Suppressor macrophage (primary cell): ENCODE measurements at places on chromosomes 1 and 21.

DNA sequence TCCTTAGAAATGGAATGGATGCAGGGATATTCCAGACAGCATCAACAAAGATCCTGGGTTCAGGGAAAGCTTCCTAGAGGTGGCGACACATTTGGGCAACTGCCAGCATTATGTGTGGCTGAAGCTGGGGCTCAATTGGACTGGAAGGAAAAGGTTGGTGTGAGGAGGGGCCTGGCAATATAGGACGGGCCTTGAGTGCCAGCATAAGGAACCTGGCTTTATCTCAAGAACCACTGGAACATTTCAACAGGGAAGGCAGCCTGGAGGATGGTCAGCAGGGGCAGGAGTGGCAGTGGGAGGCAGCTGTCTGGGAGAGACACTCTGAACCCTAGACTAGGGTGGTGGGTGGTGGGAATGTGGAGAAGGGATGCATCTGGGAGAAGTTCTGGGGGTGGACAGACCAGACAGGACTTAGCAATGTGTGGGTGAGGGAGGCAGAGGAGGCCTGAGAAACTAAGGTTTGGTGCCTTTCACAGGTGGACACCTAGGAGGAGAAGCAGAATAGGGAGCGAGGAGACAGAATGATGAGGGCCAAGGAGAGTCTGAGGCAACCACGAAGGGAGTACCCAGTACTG, 3.5 kb downstream of the SH3BGRL3 start:
- peak; percentile 48 for DNase-seq

DNA sequence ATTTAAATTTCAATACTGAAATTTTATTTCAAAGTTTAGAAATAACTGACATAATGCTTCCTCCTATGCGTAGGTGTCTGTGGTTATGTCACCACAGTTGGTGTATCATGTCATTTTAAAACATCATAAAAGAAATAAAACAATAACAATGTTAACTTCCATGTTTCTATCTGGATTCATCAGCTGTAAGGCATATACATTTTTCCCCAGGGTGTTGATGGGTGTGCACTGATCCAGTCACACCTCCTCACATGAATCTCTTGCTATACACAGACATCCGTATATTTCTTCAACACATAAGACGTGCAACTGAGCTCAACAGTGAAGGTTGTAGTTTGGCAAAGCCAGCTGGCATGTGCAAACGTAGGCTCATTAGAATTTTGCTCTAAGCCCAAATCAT, 6.2 kb downstream of the KCNA3 start:
- DNase-seq = peak; percentile 21

DNA sequence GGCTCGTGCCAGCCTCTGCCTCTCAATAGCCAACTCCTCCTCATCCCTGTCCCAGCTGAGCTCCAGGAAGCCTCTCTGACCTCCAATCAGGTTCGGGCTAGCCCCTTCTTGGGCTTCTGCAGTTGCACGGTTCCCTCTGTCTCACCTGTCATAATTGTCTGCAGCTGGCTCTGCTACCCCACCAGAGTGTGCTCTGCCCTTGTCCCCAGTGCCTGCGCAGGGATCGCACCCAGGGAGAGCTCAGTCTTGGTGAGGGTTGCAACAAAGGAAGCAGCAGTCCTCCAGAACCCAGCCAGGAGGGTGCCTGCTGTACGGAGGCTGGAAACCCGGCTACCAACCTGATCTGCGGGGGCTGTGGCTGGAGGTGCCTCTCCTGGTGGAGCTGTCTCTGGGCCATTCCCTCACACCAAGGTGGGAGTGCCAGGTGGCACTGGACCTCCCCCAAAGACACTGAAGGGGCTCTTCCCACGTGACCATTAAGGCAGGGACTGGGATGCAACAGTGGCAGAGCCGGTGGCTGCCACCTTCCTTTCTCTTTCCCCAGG, 63.5 kb upstream of the DMRTB1 start:
- DNase-seq = no peak

DNA sequence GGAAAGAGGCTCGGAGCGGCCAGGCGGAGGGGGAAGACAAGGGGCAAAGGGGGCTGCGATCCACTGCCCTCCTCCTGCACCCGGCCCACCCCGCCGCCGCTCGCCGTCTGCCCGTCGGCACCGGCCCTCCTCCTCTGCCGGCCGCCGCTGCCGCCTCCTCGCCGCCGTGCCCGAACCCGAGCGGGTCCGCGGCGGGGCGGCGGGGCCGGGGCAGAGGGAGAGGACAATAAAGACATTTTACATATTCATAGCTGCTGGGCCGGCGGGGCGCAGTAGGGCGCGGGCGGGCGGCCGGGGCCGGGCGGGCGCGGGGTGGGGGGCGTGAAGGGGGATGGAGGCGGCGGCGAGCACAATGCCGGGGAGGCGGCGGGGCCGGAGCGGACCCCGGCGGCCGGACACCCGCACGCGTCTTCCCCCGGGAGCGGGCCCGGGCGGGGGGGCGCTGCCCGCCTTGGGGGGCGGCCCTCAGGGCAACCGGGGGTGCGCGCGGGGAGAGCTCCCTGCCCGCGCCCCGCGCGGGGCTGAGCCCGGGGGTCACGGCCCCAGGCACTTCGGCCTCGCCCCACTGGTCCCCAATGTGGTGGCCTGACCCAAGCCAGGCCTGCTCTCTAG, 546 bp downstream of the POU2F1 start:
- DNase-seq = peak; percentile 69

- no peak for DNase-seq
Observed at GRCh38 chr1:54845772-54846171, 41.2 kb downstream of the DHCR24 start.

DNA sequence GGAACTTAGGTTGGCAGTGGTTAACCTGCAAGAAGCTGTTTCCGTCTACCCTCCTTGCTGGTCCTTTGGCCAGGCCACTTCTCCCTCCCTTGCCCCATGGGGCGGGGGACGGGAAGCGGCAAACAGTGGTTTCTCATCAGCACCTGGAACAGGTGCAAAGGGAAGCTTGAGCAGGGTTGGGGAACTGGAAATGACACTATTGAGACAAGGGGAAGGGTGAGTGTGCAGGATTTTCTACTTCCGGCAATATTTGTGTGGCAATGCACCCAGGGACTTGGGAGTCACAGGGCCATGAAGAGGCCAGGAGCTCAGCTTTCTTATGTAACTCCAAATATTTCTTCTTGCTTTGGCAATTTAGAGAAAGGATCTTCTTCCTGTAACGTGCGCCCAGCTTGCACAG, 29.0 kb upstream of the SARS1 start:
- peak; percentile 31 for DNase-seq

- DNase-seq = peak; percentile 61
Observed at GRCh38 chr1:43530483-43531106, at the start of gene PTPRF. PTPRF (plus strand) TSS chr1:43530883; CDS start chr1:43545076, 14,193 bp downstream.

DNA sequence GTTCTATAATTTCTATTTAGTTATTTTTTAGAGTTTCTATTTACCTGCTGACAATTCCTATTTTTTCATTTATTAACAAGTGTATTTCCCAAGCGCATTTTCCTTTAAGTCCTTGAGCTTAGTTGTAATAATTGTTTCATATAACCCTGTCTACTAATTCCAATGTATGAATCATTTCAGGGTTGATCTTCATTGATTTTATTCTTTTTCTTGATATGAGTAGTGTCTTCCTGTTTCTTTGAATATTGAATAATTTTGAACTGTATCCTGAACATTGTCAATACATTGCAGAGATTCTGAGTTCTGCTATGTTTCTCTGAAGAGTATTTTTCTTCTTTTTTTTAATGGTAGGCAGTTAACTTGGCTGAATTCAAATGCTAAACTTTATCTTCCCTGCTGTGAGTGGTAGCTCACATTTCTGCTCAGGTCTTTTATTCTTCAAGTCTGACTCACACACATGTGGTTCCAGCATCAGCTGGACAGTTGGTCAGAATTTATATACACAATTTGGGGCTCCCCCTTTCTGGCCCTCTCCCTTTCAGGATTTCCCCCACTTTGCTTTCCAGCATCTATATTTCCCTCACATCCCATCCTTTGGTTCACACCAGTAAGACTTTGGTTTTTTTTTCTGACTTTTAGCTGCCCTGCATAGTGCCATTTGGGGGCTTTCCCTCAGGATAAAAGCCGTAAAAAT, 54.4 kb upstream of the WDR26 start:
- peak; percentile 54 for DNase-seq

DNA sequence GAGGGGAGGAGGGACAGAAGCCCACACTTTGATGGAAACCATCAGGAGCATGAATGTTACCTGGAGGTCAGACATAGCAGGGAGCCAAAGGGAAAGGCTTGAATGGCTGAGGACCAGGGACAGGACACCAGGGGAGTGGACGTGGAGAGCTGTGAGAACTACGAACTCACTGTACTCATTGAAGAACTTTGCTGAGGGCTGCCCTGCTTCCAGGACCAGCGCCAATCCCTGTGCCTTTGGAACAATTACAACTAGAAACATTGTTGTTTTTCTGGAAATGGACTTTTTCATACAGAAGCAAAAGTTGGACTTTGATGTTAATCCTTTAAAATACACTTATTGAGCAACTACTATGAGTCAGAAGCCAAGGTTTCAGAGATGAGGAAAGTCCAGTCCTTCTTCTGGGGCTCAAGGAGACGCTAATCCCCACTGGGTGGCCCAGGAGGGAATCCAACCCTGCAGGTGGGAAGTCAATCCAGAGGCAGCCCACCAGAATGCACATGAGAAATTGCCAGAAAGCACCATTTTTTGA, 12.9 kb downstream of the TSPAN2 start:
- DNase-seq = peak; percentile 13

DNA sequence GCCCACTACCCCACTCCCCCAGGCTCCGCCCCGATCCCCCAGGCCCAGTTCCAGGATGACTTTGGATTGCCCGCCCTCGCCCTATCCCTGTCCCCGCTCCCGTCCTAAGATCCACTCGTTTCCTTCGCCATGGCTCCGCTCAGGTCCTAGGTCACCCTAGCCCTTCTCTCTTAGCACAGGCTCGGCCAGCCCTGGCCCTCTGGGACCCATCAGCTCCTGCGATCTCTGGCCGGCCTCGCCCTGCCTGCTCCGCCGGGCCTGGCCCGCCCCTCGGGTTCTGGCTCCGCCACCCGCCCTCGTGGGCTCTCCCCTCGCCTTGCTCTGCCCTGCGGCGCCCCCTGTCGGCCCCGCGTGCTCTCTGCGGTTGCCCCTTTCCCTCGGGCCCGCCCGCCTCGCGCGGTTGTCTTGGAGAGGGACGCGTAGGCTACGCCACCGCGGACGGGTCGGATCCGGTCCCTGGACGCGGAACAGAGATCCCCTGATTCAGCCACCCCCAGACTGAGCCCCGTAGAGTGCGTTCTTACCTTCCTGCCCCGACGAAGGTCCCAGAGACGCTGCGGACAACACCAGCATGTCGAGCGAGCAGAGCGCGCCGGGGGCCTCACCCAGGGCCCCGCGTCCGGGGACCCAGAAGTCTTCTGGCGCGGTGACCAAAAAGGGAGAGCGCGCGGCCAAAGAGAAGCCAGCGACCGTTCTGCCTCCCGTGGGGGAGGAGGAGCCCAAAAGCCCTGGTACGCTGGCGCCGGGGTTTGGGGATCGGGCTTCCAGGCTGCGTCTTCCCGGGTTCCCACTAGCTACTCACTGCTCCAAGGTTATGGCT, at the start of gene LRRC71:
TSS of gene LRRC71 (plus strand) at position 400 of the 820 bp plus-strand sequence. CDS start at position 572, 172 bp downstream.
- peak; percentile 84 for DNase-seq

DNA sequence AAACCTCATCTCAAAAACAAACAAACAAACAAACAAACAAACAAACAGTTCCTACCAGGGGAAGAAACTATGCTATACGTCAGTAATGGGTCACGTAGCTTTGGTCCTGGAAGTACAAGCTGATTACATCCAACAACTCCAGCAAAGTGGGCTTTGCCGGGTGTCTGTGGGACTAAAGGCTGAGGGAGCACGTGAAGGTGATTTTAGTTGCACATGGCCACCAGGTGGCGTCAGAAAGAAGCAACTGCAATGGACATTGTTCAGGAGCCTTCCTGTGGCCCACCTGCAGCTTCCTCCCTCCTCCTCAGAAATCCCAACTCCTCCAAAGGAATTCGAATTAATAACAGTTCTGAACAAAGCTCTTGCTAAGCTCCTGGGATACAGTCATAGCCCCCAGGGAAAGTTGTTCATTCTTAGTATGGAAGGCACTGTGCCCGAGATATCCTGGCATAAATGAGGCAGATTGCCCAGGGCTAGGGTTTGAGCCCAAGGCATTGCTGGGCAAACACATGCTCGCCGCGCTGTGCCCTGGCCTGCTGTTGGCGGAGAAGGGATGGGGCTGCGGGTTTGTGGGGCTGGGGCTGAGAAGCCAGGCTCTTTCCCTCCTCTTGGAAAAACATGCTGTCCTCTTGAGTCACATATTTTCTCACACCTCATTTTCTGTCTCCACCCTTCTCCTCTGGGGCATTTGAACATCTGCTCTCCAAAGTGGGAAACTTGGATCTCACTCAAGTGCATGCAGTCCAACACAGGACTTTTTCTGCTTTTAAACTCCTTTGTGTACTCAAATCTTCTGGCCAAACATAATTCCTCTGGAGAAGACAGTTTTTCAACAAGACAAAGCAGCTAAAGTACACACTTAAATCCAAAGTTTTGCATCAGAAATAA, 28.6 kb downstream of the AKNAD1 start:
- DNase-seq = peak; percentile 61

DNA sequence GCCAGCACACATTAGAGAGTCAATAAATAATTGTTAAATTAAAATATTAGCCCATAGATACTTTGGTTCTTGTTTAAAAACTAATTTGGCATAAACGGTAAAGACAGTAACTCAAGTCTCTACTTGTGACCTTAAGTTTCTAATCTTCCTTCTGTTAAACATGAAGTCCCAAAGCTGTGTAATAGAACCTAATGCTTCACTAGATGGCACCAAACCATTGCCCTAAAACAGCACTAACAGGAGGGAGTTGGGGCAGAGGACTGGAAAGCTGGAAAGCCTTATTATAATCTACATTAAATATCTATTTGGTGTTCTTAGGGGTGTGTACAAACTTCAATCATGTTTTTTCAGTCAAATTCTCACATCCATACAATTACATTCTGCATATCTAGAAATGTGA, 176.7 kb downstream of the OLFM3 start:
- peak; percentile 12 for DNase-seq

- no peak for DNase-seq
Observed at GRCh38 chr1:9910076-9910422, at the start of gene CTNNBIP1. CTNNBIP1 (minus strand) TSS chr1:9910269; CDS start chr1:9872064, 38,205 bp downstream.

DNA sequence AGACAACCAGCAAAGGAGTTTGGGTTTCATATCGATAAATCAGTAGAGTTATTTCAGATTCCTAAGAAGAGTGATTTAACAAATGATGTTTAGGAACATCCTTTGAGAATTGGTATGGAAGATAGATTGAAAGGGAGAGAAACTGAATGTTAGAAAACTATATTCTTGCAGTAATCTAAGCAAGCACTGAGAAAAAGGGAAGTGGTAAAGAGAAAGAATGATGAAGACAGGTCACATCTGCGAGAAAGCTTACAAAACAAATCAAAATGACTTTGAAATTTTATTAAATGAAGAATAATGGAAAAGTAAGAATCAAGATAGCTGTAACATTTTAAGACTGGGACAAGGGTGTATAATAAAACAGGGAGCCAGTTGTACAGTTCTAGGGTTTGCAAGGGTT, 177.0 kb downstream of the HS2ST1 start:
- no peak for DNase-seq

- no peak for DNase-seq
Observed at GRCh38 chr1:248810727-248811513, 14.8 kb downstream of the SH3BP5L start.

- DNase-seq = peak; percentile 70
Observed at GRCh38 chr1:10429868-10430215, 391 bp upstream of the CENPS start.
